Stimulated activated CD4-positive, alpha-beta T cell treated with anti-CD3 and anti-CD28 coated beads, Interleukin-12 subunit alpha, Interleukin-12 subunit beta, amount 100 ng/mL, for 24 hours (primary cell): ENCODE measurements at places on chromosomes 1 and 21.

- DNase-seq: no peak
These were observed 134.4 kb downstream of the S1PR1 start for GRCh38 chr1:101371259-101371658.

DNA sequence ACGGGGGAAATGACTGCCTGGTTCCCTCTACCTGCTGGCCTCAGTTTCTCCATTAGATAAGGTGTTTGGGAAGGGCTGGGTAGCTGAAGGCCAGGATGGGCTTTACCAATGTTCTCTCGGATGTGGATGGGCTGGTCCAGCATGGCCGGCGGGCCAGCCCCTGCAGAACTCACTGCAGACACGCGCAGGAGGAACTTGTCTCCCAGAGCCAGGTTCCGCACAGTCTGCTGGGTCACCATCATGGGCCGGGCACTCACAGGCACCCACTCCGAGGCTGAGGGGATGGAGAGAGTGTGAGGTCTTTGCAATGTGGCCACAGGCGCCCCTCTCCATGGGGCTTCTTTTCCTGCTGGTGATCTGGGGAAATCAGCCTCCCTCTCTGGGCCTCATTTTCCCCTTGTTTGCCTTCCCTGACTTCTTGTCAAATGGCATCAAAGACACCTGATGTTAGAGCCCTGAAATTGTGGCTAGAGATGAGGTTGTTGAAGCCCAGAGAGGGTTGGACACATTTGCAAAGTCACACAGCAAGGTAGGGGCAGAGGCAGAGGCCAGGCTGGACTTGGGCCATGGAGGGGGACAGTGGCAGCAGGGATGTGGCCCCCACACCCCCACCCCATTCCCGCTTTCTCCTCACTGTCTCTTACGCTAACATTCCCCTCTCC lies 1.2 kb downstream of the MYBPH start:
- no peak for DNase-seq

GRCh38 chr1:36168514-36168913 lies 12.6 kb downstream of the MAP7D1 start:
- DNase-seq: no peak

DNA sequence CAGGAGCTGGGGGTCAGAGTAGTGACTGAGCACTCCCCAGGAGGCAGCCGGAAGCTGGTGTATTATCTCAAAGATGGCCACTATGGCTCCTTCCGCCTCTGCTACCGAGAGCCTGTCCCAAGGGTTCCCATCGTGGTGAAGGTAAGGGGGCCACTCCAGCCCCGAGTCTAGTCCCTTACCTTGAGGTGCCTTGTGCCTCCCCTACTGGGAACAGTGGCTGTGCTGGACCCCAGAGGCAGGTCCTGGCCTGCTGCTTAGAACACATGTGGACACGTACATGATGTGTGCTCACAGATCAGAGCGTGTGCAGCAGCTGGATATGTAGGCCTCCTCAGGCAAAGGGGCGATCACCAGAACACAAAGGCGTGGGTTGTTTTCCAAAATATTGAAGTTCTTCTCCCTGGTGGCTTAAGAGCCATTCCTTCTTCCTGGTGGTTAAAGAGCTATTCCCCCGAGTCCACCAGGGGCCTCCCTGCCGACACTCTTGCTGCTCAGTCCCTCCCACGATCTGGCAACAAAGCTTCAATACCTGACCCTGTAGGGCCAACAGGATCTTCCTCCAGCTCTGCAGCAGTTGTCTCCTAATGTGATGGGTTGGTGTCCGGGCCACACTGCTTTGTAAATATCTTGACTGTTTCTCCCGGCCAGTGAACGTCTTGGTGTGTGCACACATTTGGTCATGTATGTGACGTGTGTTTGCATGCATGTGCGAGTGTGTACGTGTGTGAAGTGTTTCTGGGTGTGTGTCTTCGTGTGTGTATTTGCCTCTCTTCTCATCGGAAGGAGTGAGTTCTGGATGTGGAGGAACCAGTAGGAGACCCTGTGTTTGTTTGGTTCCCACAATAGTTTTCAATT lies 68.4 kb upstream of the TINAGL1 start:
- DNase-seq: no peak

- no peak for DNase-seq
These were observed 1119.5 kb downstream of the PLA2G4A start for GRCh38 chr1:187948170-187948794.

DNA sequence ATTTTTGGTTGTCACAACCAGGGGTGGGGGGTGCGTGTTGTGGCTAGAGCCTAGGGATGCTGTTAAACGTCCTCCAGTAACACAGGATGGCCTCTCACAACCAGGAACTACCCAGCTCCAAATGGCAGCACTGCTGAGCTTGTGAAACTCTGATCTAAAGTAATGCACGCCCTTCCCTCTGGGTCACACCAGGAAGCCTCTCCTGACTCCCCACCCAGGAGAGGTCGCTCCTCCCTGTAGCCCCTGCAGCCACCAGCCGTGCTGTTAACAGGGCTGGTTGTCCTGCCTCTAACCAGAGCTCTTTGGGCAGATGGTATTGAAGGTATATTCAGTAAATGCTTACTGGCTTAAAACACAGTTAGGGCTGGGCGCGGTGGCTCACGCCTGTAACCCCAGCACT lies 73.2 kb downstream of the NKAIN1 start:
- DNase-seq: no peak

GRCh38 chr1:57235730-57236510 lies 187.9 kb downstream of the DAB1 start:
- no peak for DNase-seq

DNA sequence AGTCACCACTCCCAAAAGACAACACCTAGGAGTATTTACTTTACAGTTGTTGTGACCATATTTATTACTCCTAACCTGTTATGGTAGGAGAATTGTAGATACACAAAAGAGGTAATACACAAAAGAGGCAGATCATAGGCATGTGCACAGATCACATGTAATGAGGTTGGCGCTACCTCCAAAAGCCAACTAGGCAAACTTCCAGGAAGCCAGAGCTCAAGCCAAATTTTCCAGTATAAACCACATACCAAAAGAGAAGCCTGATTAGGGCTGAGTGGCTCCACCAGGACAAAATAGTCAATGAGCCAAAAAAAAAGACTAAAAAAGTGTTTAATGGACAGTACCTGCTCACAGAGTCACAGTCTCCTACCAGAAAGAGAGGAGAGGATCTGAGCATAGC lies 195.0 kb upstream of the PBX1 start:
- DNase-seq: no peak

DNA sequence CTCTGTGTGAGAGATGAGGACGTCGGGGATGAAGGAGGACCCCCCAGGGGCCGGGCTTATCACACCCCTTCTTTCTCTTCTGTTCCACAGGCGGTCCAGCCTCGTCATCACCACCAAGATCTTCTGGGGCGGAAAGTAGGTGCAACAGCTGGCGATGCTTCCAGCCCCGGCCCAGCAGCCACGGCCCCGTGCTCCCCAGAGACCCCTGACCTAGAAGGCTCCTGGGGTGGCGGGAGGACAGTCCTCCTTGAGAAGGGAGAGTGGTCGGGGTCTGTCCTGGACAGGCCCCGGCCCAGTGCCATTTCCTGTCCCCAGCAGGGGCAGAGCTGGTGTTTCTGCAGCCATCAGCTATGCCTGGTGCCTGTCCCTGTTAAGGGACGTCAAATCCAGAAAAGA lies 41.7 kb downstream of the KCNAB2 start:
- DNase-seq: no peak

- peak; percentile 49 for DNase-seq
These were observed 10.9 kb downstream of the WNT4 start for GRCh38 chr1:22131875-22132486.

GRCh38 chr1:166116026-166116425 lies 50.8 kb downstream of the FAM78B start:
- DNase-seq: no peak

DNA sequence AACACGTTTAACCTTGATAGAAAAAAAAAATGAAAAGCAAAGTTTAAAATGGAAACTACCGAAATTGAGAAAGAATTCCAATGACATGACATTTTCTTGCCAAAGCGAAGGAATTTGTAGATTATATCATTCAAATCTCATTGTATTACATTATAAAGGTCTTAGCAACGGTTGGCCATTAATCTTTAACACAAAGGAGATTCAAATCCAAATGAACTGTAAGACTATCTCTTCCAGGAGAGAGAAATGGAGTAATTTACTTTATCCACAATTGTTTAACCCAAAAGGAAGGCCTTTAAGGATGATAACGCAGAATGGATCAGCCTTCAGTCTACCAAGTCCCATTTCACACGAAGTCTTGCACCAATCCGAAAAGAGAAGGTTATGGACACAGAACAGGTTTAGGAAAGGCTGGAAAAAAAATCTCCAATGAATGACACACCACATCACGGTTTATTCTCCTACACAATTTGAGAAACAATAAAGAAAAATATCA lies 1.5 kb downstream of the ENAH start:
- DNase-seq: no peak

DNA sequence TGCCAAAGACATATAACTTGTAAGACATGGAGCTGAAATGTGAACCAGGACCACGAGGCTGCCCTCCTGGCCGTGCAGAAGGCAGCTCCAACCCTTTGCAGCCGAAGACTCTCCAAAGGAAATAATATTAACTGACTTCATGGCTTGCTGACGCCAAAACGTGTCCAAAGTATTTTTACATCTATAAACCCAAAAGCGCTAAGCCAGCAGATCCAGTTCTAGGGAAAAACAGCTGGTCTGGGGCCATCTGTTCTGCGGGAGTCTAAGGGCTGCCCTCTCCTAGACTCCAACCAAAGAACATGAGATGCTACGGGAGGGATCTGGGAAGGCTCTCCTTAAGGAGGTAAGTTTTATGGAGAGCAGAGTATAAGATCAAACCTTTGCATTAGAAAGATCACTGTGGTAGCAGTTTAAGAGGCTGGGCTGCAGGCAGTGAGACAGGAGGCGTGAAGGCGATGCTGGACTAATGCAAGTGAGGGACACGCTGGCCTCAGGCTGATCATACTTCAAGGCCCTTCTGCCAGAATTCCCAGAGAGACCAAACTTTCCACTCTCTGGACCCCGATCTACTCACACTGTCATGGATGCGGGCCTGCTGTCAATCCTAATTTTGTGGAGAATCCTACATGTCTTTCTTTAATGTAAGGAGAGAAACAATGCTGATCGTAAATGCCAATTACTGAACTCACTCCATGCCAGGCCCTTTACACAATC lies 1.2 kb downstream of the TMEM53 start:
- DNase-seq: no peak

DNA sequence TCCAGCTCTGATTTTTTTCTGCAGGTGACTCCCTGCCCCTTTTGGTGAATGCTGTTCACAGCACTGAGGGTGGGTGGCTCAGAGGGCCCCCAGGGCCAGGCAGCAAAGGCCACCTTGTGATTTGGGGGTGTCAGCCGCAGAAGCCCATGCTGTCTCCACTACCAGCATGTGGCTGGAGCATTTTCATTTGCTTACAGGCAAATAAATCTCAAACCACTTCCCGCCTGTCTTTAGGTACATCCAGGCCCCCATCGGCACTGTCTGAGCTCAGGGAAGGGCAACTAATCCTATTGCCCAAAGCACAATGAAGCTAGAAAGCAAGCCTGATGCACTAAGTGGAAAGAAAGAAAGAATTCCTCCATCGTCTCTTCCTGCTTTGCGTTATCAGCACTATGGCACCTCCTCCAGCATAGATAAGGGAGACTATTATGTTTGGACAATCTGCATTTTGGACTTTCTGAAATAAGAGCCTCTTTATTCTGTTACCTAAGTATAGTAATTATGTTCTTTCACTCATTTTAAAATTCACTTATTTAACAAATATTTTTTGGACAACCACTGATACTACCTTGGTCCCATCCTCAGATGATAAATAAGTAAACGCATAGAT lies 100.5 kb upstream of the TLR5 start:
- DNase-seq: no peak

DNA sequence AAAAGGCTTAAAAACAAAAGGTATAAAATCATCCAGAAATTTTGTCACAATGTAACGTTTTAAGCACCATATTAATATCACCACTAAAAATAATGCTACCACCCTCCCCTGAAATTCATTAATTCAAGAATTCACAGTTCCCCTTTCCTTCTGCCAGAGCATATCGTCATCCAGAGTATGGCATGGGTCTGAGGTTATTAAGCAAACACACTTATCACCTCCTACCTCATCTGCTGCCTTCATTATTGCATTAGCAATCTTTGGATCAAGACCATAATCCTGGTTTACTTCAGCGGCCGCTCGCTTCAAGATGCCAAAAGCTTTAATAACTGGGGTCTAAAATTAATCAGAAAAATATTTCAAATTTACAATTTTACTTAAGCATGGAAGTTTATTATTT lies 6.2 kb downstream of the FH start:
- DNase-seq: no peak

- no peak for DNase-seq
These were observed 33.4 kb downstream of the DDX20 start for GRCh38 chr1:111789142-111789541.

DNA sequence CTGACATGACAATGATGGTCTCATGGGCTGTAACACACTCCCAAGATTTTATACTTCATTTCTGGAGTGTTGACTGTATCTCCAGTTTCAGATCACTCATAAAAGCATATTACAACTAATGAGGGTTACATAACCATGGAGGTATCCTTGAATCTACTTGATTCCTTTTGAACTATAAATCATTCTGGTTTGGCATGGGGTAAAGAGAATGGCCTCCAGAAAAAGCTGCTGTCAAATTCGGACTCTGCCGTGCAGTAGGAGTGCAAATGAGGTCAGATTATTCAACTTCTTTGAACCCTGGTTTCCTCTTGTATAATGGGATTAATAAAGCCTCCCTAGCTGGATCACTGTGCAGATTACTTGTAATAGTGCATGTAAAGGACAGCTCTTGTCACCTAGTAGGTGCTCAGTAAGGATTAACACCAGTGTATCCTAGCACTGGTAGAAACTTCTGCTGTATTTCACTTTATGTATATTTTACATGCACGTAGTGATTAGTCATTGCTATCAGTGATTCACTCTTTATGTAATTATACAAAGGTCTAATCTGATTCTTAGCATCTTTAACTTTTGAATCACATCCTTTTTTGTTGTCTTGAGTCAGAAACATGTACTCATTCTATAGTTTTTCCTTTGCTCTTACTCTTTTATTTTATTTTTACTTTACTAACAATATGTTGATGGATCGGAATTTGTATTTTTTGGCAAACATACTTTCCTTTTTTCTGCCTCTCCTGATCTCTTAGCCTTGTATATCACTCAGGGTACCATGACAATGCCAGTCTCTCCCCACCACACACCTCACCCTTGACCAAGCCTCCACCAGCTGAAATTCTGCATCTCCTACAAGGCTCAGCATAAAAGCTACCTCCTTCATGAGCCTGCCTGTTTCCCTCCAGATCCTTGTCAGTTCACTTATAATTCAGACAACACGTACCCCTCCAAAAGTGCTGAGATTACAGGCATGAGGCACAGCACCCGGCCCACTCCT lies 3.2 kb downstream of the LRRC8C start:
- no peak for DNase-seq

- no peak for DNase-seq
These were observed 259.9 kb downstream of the HHIPL2 start for GRCh38 chr1:222288053-222288452.

- DNase-seq: no peak
These were observed 42.6 kb downstream of the OPTC start for GRCh38 chr1:203536575-203536974.

GRCh38 chr1:211738096-211738690 lies 62.8 kb upstream of the NEK2 start:
- DNase-seq: no peak
